WTC11 (cell line): ENCODE measurements at places on chromosomes 1 and 21. TPM values are rescaled to one million over a fixed set of nuclear protein-coding genes. Genes with fewer than 3 reads are reported as not detected.

DNA sequence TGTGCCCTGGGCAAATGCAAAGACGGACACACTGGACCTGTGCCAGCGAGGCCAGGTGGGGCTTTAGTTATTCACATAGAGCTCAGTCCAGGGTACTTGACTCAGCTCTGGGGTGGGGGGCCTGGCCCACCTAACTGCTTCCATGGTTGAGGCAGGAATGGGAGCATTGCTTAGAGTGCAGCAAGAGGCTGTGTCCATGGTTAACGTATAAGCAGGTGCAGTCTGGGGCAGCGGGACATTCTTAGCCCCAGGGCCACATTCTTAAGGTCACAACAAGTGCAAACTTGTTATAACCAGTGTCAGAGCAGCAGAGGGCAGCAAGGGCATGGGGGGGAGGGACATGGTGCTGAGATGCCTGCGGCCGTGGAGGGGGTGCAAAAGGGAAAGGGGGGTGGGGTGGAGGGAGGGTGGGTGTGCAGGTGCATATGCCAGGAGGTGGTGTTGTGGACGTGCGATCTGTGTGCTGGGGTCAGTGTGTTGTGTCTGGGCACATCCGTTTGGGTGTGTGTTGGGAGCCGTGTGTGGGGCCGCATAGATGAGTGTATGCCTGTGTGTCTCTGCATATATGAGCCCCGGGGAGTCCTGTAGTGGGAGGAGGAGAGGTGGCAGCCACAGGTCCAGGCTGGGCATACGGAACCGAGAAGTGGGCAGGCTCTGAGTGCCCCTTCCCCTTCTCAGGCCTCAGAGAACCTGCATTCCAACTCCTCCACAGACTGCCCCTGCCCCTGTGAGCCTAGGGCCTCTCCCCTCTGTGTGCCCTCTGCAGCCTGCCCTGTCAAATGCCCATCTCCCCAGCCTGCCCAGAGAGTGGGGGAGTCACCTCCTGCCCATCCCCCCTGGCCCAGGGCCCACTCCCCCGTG is 8.4 kb downstream of the KCNJ10 start:
- DNase-seq = peak; percentile 51

GRCh38 chr1:83905315-83905907 is 93.5 kb downstream of the TTLL7 start:
- no peak for DNase-seq

GRCh38 chr1:185720633-185721272 is 13.4 kb upstream of the HMCN1 start:
- no peak for DNase-seq

DNA sequence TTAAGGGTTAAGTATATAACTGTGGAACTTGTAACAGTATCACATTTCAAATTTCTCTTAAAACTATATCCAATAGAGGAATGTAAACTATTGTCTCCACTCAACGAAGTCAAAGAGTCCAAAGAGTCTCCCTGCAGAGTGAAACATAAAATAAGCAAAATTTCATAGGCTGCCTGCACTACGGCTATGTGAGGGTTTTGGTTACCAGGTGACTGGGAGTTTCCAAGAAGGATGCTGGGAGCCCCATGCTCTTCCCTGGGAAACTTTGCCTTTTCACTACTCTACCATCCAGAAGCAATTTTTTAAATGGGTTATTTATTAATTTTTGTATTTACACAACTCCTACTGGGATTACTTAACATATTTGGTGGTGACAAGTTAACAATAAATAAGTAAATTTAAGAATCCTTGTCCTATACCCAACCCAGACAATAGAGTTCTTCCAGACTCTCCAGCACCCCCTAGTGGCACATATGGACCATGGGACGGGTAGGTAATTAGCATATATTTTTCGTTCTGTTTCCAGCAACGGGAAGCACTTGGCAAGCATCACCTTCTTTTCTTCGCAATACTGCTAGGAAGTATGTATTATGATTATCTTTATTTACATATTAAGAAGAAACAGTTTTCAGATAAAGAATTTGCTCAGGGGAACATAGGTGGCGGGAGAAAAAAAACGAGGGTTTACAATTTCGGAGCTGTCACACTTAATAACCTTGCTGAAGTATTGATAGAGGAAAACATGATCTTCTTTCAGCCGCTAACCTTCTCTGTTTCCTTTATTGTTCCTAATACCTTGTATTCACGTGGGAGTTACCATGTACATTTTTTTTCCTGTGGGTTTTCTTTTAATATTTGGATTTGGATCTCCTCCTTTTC is 3.5 kb downstream of the FMO2 start:
- peak; percentile 57 for DNase-seq

DNA sequence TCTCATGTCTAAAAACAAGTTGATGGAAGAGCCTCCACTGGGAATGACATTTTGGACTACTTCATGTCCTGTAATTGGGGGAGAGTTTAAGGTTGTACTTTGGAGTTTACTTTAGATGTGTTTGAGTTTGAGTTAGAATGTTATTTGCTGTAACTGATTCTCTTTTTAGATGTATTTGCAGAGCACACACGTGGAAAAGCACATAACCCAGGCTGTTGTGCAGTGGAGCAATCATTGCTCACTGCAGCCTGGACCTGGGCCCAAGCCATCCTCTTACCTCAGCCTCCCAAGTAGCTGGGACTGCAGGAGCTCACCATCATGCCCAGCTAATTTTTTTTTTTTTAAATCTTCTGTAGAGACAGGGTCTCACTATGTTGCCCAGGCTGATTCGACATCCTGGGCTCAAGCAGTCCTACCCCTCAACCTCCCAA is 36.7 kb upstream of the SH3D21 start:
- DNase-seq = no peak

- DNase-seq = no peak
Observed at GRCh38 chr1:57214951-57215575, 208.8 kb downstream of the DAB1 start.

DNA sequence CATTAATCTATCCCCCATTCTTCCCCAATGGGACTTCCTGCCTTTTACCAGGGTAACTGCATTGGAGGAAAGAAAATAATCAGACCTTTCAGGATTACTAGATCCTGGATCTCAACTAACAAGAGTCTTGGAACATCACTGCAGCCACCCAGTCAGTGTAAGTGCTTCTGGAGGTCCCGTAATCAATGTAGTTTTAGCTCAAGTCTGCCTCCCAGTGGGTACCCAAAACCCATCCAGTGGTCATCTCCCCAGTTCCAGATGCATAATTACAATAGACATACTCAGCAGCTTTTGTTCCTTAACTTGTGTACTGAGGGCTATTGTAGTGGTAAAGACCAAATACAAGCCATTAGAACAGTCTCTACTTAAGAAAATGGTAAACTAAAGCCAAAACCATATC is 319.1 kb downstream of the GPATCH2 start:
- DNase-seq = peak; percentile 31

- no peak for DNase-seq
Observed at GRCh38 chr1:78068681-78069283, 23.0 kb downstream of the GIPC2 start.

Gene PDIK1L
- total RNA-seq = 4.0 to 5.5 TPM (median 4.3 TPM) in 3 replicates

GRCh38 chr1:35533586-35533985 is 23.6 kb downstream of the KIAA0319L start:
- DNase-seq = no peak

DNA sequence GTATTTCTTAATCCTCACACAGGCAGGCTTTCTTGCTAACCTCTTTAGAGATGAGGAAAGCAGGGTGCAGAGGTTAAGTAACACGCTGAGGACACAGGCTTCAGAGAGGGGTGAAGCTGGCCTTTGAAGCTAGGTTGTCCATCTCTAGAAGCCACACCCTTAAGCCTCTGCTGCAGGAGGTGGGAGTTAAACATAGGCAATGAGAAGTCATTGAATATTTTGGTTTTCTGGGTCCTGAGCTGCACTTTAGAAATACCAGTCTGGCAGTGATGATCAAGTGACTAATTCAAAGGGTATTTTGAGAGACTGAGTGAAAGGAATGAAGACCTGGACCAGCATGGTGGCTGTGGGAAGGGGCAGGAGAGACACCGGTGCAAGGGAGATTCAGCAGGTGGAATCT is 9.9 kb downstream of the KCNJ15 start:
- DNase-seq = no peak

DNA sequence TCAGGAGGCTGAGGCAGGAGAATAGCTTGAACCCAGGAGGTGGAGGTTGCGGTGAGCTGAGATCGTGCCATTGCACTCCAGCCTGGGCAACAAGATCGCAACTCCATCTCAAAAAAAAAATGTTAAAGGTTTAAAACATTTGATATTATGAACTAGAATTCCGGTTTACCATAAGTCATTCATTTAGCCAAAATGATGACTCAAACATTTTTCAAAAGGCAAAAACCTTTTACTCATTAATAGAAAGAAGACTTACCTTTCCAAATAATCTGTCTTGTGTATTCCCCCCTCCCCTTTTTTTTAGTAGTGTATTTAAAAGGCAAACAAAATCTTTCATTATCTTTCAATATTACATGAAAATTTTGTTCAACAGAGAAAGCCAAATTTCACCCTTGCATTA is 8.2 kb upstream of the MRPL55 start:
- DNase-seq = no peak

Gene OR4F16
- total RNA-seq = not detected in 3 replicates

GRCh38 chr1:83900524-83900923 is 98.4 kb downstream of the TTLL7 start:
- no peak for DNase-seq

Gene FAM72C
- total RNA-seq = 14.7 to 17.5 TPM (median 15.7 TPM) in 3 replicates

Gene OR2T35
- not detected in 3 replicates for total RNA-seq

Gene CELA3B
- total RNA-seq = 4.4 to 6.7 TPM (median 5.0 TPM) in 3 replicates

Gene NHLH1
- total RNA-seq = 0.69 to 0.70 TPM (median 0.69 TPM) in 3 replicates

DNA sequence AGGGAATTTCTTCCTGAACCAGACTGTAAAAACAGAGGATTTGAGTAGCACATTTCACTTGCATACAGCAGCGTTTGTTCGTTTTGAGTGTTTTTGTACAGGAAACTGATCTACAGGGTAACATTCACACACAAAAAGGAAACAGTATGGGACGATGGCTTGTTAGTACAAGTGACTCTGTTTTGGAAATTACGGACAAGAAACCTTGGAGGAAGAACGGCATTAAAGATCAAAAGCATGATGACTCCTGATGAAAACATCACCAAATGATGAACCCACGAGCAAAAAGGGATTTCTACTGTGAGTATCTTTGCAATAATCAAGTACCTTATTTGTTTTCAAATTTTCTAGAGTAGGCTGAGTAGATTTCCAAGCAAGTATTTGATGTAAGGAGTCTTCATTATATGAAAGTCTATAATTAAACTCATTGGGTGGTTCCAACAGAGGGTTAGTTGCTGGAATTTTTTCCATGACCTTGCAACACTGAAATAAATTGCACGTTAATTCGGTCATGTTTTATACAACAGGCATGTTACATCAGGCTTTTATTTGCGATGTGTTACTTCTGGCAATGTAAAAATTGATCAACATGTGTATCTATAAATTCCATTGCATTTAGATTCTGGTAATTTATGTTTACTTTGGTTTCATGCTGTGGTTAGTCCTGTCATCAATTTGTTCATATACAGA is 76.7 kb upstream of the KCNK2 start:
- DNase-seq = no peak

GRCh38 chr1:175717610-175718540 is 25.5 kb downstream of the TNR start:
- DNase-seq = no peak

Gene SYPL2
- 3.0 to 3.7 TPM (median 3.5 TPM) in 3 replicates for total RNA-seq

DNA sequence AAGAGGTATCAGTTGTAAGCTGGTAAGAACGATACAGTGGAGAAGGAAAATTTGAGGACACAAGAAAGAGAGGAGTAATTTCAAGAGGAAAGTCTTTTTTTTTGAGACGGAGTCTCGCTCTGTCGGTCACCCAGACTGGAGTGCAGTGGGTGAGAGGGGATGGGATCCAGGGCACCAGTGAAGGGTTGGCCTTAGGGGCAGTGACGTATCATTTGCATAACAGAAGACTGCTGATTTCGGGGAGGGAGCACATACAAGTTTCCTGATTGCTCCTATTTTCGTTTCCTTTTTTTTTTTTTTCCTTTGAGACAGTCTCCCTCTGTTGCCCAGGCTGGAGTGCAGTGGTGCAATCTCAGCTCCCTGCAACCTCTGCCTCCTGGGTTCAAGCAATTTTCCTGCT is 4.2 kb downstream of the S100A13 start:
- no peak for DNase-seq

DNA sequence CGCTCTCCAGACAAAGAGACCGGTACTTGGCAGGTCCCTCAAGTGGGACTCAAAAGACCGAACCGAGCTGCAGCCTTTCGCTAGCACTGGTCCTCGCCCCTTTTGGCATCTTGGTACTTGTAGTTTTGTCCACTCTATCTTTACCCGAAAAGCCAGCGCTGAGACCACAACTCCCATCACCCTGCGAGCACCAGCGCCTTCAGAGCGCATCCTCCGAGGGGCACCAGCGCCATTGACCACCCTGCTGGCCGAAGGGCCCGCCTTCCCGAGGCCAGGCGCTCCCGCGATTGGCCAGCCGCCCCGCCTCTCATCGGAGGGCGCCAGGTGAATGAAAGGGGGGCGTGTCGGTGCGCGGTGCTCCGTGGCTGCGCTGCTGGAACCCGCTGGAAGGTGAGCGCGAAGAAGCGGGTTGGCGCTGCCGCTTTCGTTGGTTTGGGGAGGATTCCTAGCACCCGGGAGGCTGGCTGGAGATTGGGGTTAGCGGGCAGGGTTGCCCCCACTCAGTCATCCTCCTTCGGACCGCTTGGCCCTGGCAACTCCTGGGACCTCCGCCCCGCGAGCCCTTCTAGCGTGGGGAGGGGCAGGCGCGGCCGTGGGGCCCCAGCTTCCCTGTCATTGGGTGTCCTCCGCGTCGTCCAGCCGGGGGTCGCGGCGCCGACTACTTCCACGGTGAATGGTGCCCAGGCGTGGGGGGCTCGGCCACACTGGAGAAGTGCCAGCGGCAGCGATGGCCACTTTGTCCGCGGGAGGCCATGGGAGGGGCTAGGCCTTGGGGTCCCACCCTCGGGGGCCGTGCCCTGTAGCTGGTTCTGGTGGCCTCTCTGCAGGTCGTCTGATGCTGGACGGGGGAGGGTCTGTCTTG is at the start of gene ZBTB8B:
Gene ZBTB8B (plus strand): TSS at position 357 of the 862 bp plus-strand sequence. CDS start 5,553 bp downstream, outside the sequence.
- peak; percentile 98 for DNase-seq

DNA sequence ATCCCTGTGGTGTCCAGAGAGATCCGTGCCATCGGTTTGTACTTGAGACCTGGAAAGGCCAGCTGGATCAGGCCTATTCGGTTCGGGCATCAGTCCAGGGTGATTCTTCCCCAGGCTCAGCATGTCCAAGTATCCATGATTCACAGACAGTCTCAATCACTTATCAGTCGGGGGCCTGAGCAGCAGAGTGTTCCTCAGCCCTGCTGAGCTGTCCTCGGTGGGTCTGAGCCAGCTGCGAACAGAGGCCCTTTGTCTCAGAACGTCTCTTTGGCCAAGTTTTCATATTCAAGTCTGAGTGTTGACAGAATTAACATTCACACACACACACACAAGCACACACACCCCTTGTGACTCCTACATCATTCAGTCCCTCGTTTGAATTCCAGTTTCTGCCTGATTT is 33.4 kb upstream of the OSBPL9 start:
- no peak for DNase-seq

DNA sequence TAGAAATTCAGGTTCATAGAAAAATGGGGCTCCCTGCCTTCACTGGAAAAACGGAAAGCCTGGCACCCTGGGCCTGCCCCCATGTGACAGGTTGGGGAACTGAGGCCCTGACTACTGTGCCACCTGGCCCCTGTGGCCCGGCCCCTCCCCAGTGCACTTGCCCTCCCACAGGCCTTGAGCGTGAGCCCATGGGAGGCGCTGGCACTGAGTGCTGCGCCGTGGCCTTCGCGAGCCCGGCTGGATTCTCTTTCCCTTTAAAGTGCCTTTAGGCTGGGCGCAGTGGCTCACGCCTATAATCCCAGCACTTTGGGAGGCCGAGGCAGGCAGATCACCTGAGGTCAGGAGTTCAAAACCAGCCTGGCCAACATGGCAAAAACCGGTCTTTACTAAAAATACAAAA is 45.7 kb downstream of the SLC37A1 start:
- DNase-seq = peak; percentile 7
